ENCODE measurements at places on chromosomes 7 and 10.

GRCh38 chr10:121928528-121928884, 675 bp upstream of the ATE1 start:
- DNase-seq, result no peak

GRCh38 chr10:33975481-33975880, 641.0 kb upstream of the NRP1 start:
- DNase-seq, result no peak

DNA sequence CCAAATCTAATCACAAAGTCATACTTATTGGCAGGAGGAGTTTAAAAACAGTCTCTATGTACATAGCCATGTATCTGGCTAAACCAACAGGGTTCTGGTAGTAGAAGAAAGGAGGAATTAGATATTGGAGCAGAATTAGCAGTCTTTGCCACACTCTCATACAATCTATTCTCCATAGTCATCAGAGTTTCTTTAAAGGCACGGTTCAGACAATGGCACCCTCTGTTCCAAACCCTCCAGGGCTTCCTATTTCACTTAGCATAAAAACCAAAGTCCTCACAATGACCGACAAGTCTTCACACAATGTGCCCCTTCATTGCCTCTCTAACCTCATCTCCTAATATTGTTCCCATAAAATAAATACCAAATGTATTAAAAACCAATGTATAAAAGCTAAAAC, 12.7 kb downstream of the ZNF438 start:
- no peak for DNase-seq

GRCh38 chr10:96683065-96683464, 37.2 kb downstream of the PIK3AP1 start:
- DNase-seq, result no peak

DNA sequence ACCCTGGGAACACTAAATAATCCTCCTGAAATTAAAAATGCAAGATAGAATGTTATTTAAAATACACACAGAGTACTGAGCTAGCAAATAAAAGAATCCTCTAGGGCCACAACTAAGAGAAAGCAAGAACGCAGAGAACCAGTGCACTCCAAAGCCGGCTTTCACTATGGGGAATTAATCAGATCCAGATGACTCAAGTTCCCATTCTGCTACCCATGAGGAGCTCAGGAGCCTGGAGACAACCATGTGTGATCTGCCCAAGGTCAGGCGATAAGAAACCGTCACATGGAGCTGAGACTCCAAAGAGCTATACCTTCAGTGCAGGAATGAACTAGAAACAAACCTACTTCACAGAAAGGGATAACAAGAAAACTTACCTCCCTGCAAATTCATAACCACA, 19.5 kb upstream of the CYREN start:
- DNase-seq, result no peak

- DNase-seq, result no peak
Observed at GRCh38 chr10:124700293-124701037, 43.7 kb downstream of the FAM53B start.

GRCh38 chr10:126278851-126279250, 109.4 kb downstream of the ADAM12 start:
- no peak for DNase-seq

Data from D721Med (cell line).